ENCODE measurements at places on chromosomes 3 and 15.

DNA sequence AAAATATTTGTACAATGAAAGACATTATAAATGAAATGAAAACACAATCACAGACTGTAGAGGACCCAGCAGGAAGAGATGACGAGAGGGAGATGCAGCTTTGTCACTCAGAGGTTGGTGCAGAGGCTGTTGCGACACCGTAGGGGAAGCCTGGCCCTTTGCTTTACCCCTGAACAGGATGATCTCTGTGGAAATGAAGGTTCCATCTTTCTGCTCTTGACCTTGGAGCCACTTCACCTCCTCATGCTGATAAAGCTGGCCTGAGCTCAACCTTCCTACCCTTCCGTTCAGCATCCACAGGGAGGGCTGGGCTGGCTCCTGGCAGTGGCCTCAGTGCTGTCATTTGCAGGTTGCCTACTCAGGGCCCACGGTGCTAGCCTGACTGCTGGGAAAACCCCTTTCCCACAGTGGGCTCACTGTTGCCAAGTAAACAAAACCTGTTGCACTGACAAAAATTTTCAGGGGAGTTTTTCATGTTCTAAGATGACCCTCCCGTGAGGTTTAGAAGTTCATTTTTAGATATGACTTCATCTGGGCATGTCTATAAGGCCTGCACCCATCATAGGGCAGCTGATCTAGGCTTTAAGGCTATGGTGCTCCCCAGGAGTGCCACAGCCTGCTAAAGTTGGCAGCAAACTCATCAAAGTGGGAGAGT, 3.0 kb upstream of the CD80 start:
- peak; percentile 37 for DNase-seq

DNA sequence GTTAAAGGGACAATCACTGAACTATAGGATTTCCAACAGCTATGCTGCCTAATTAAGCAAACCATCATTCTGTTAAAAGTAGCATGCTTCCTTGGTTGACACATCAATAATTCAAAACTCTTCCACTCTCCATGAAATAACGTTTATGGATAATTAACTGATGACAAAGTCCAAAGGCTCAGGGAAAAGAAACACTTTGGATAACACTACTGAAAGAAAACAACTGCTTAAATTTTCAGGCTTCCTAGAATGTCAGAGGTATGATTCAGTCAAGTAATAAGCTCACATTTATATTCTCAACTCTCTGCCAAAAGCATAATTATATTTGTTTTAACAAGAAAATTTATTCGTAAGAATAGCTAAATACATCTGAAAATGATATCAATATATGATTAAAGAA, 49.6 kb downstream of the WDR72 start:
- DNase-seq, result no peak

DNA sequence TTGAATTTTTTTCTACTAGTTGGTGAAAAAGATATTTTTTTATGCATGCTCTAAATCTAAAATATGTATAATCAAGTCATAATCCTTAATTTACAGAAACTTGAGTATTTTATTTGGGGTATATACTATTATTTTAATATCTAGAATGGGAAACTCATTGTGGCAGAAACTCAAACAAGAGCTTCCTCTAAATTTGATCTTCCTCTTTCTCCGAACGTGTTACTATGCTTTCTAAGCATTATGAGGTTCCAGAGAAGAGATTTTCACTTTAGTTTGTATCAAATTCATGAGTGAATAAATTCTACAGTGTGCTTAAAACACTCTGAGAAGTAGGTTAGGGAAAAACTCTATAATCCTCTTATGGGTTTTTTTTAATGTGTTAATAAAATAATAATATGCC, 173.1 kb downstream of the POTEB3 start:
- DNase-seq, result no peak

DNA sequence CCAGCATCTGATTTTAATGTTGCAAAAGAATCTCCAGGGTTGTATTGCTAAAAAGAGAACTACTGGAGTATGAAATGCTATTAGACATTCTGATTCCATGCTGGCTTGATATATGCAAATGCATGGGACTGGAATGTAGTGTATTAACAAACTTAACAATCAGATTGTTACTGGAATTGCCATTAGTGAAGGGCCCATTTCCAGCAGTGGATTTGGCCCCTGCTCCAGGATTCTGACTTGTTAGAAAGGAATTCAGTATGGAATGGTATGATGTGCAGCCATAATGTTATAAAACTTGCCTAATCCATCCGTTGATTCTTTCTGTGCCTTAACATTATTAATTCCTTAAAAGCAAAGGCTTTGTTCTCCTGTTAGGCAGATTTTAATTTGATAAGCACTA, 7.9 kb downstream of the ARRDC4 start:
- DNase-seq, result no peak

- no peak for DNase-seq
Measured at GRCh38 chr15:26757141-26757540, 15.7 kb downstream of the GABRB3 start.

GRCh38 chr3:73683706-73684105, 59.0 kb upstream of the PDZRN3 start:
- DNase-seq, result no peak

GRCh38 chr3:25107918-25108617, 320.0 kb upstream of the RARB start:
- DNase-seq, result no peak

GRCh38 chr15:77226652-77227051, 155.7 kb upstream of the TSPAN3 start:
- no peak for DNase-seq

DNA sequence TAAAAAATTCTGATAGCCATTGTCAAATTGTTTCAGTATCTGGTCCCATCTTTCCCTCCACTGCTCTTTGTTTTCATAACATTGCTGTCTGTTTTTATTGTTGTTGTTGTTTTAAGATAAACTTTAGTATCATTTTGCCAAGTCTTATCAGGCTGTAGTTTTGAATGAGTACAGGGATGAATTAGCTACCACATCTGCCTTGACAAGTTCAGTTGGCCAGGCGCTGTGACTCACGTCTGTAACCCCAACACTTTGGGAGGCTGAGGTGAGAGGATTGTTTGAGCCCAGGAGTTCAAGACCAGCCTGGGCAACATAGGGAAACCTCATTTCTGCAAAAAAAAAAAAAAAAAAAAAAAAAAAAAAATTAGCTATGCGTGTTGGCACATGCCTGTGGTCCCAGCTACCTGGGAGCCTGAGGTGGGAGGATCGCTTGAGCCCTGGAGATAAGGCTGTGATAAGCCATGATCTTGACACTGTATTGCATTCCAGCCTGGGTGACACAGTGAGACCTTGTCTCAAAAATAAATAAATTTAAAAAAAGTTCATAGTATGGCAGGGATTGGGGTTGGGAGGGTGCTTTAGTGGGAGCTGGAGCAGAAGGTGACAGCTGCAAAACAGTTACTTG, 8.3 kb upstream of the ANKDD1A start:
- DNase-seq, result no peak

GRCh38 chr3:179072100-179072438, 460 bp upstream of the ZMAT3 start:
- peak; percentile 17 for DNase-seq

- DNase-seq, result no peak
Measured at GRCh38 chr3:179702271-179702947, 49.6 kb downstream of the USP13 start.

- no peak for DNase-seq
Measured at GRCh38 chr3:138833899-138834595, 681 bp downstream of the PIK3CB start.

GRCh38 chr15:40252438-40253166, 13.7 kb downstream of the PAK6 start:
- DNase-seq, result no peak

Data from T-helper 22 cell (primary cell).